ENCODE measurements at places on chromosomes 4 and X. TPM values are rescaled to one million over a fixed set of nuclear protein-coding genes. Genes with fewer than 3 reads are reported as not detected.

PHOX2B gene
- not detected for total RNA-seq

TCEAL2 gene
- total RNA-seq = 1.8 TPM

TIMM8A gene
- 13.1 TPM for total RNA-seq

ABCG2 gene
- not detected for total RNA-seq

FAM13A gene
- total RNA-seq = 4.5 TPM

GNRHR gene
- total RNA-seq = not detected

BEX3 gene
- 75.5 TPM for total RNA-seq

- no peak for DNase-seq
- no peaks in the 10 kb centered on the region for H3K4me1 ChIP-seq
- H3K27ac ChIP-seq = no peak overlapping the region
- H3K27me3 ChIP-seq = no peaks in the 10 kb centered on the region
- H3K4me3 ChIP-seq = no peak overlapping the region
- H3K36me3 ChIP-seq = no peaks in the 10 kb centered on the region
Observed at GRCh38 chr4:20288846-20289512, 37.3 kb downstream of the SLIT2 start.

GRCh38 chrX:17374619-17375366 is at the start of gene NHS:
Gene NHS (plus strand): TSS chrX:17375200. CDS start chrX:17375758, 558 bp downstream.
- H3K27me3 ChIP-seq = no peaks in the 10 kb centered on the region
- no peaks in the 10 kb centered on the region for H3K4me1 ChIP-seq
- DNase-seq = no peak
- no peak within 1 kb of the TSS for H3K4me3 ChIP-seq

- no peak for DNase-seq
- no peak overlapping the region for H3K27ac ChIP-seq
- no peaks in the 10 kb centered on the region for H3K27me3 ChIP-seq
- H3K4me1 ChIP-seq = no peaks in the 10 kb centered on the region
- H3K36me3 ChIP-seq = no peaks in the 10 kb centered on the region
Observed at GRCh38 chrX:36908801-36909675, 99.1 kb upstream of the FAM47C start.

DNA sequence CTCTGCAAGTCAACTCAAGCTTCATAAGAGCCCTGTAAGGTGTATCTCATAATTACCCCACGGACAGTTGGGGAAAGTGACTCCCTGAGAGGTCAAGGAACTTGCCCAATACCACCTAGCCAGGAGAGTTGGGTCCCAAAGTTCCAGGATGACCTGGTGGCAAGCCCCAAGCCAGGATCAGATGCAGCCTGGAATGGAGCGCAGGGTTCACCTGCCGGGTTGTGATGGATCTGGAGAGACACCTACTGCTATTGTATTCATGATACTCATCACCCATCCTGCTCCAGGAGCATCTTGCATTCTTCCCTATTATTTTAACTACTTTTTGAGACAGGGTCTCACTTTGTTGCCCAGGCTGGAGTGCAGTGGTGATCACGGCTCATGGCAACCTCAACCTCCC is 36.1 kb downstream of the ZBTB49 start:
- no peaks in the 10 kb centered on the region for H3K4me1 ChIP-seq
- no peak for DNase-seq
- H3K27me3 ChIP-seq = no peaks in the 10 kb centered on the region
- H3K4me3 ChIP-seq = no peak overlapping the region
- no peak overlapping the region for H3K27ac ChIP-seq

GRCh38 chrX:134460005-134460861 is at the start of gene HPRT1:
Gene HPRT1 (plus strand): TSS chrX:134460165. CDS start chrX:134460312, 147 bp downstream.
- H3K4me3 ChIP-seq = peak within 1 kb of the TSS; percentile 53
- H3K36me3 ChIP-seq = no peaks in the 10 kb centered on the region
- H3K4me1 ChIP-seq = no peaks in the 10 kb centered on the region
- no peaks in the 10 kb centered on the region for H3K27me3 ChIP-seq
- peak; percentile 72 for DNase-seq

DNA sequence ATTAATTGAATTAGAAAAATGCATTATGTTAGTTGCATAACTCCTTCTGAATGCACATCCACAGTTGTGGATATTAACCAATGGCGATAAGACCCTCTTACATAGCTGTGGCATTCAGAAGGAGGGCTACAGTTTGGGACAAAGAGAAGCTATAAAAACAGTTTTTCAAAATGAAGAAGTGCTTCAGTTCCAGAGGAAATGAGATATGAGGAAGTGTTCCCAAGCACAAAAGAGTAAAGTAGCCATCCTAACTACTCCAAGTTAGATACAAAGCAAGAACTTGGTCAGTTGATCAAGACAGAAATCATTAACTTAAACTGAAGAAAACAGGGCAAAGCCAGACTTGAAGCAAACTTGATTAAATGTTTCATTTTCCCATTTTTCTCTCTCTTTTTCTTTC is 17.2 kb upstream of the ADGRL3 start:
- no peak for DNase-seq
- no peak overlapping the region for H3K4me3 ChIP-seq
- no peaks in the 10 kb centered on the region for H3K27me3 ChIP-seq
- H3K4me1 ChIP-seq = no peaks in the 10 kb centered on the region

GRCh38 chr4:138680989-138681604 is 334.5 kb upstream of the NOCT start:
- no peaks in the 10 kb centered on the region for H3K4me1 ChIP-seq
- DNase-seq = peak; percentile 61
- no peaks in the 10 kb centered on the region for H3K36me3 ChIP-seq
- H3K4me3 ChIP-seq = no peak overlapping the region
- H3K27ac ChIP-seq = no peak overlapping the region

- H3K4me1 ChIP-seq = no peaks in the 10 kb centered on the region
- no peak overlapping the region for H3K4me3 ChIP-seq
- DNase-seq = no peak
- no peaks in the 10 kb centered on the region for H3K27me3 ChIP-seq
- H3K27ac ChIP-seq = no peak overlapping the region
- no peaks in the 10 kb centered on the region for H3K36me3 ChIP-seq
Observed at GRCh38 chr4:105135785-105136184, 10.9 kb upstream of the TET2 start.

DNA sequence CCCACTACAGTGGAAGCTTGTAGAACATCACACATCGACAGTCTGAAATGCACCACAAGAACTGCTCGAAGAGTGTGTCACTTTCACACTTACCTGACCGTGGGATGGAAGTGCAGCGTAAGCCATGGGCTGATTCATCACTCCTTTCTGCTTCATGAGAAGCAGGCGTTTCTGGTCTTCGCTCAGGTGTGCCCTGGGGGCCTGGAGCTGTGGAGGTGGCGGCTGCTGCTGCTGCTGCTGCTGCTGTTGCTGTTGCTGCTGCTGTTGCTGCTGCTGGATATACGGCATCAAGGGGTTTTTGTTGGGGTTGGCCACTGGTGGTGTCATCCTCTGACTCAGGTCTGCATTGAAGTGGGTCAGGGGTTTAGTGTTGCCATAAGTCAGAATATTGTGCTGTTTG is 223.6 kb downstream of the MGST2 start:
- no peak overlapping the region for H3K4me3 ChIP-seq
- no peaks in the 10 kb centered on the region for H3K36me3 ChIP-seq
- H3K27me3 ChIP-seq = no peaks in the 10 kb centered on the region
- no peak for DNase-seq
- no peaks in the 10 kb centered on the region for H3K4me1 ChIP-seq

GRCh38 chrX:8090906-8091305 is 80.2 kb downstream of the VCX2 start:
- H3K4me3 ChIP-seq = no peak overlapping the region
- no peak for DNase-seq
- H3K27me3 ChIP-seq = no peaks in the 10 kb centered on the region
- H3K27ac ChIP-seq = no peak overlapping the region

All from naive thymus-derived CD4-positive, alpha-beta T cell (primary cell).